Brain pericyte (primary cell): ENCODE measurements at places on chromosomes 13 and 19.

DNA sequence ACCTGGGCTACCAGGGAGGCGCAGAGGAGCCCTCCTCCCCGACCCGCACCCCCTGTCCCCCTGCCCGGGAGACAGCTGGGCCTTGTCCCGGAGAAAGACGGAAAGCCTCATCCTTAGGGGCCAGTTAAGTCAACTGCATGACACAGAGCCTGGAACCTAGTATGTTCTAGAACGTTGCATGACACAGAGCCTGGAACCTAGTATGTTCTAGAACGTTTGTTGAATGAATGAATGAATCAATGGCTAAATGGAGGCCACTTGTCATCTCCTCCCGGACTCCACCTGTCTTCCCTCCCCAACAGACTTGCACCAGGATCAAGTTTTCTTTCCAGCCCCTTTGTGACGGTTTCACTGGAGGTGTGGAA, 706 bp downstream of the SERP2 start:
- no peak for DNase-seq

DNA sequence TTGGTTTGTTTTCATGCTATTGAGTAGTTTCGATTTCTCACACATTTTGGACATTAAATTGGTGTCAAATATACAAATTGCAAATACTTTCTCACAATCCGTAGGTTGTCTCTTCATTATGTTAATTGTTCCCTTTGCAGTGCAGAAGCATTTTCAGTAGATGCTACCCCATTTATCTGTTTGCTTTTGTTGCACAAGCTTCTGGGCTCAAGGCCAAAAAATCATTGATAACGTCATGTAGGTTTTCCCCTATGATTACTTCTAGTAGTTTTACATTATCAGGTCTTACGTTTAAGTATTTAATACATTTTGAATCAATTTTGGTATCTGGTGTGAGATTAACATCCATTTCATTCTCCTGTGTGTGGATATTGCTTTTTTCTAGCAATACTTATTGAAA, 14.0 kb upstream of the ZNF347 start:
- no peak for DNase-seq

GRCh38 chr13:74696148-74696922, 562.1 kb upstream of the KLF12 start:
- DNase-seq: no peak

DNA sequence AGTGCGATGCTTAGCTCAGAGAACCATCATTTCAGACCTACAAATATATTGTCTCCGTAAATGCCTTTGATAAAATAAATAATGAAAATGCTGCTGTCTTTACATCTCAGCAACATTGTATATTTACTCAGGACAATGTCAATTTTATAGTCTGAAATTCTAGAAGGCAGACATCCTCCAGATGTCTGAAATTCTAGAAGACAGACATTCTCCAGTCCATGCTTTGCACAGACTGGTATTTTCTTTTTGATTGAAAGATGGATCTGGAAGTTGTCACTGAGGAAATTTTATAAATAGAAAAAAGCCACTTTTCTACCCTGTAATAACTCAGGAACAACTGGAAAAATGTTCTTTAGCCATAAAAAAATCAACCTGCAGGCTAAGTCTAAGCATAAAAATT, 2293.3 kb downstream of the PCDH9 start:
- no peak for DNase-seq
